Liver (tissue), 10 donors: ENCODE measurements at places on chromosomes 7 and 10. TPM values are rescaled to one million over a fixed set of nuclear protein-coding genes. Genes with fewer than 3 reads are reported as not detected.

Gene SFTPA2
- total RNA-seq = not detected

Gene CALHM1
- total RNA-seq = not detected

Gene LRRC17
- 1.6 TPM for total RNA-seq

Gene MINDY3
- total RNA-seq = 11.7 TPM

Gene NUTM2A
- total RNA-seq = 0.59 TPM

Gene PMPCB
- total RNA-seq = 43.3 TPM

Gene PLA2G12B
- 53.7 TPM for total RNA-seq

Gene SORCS1
- total RNA-seq = 0.08 TPM

Gene TLL2
- 0.08 TPM for total RNA-seq

DNA sequence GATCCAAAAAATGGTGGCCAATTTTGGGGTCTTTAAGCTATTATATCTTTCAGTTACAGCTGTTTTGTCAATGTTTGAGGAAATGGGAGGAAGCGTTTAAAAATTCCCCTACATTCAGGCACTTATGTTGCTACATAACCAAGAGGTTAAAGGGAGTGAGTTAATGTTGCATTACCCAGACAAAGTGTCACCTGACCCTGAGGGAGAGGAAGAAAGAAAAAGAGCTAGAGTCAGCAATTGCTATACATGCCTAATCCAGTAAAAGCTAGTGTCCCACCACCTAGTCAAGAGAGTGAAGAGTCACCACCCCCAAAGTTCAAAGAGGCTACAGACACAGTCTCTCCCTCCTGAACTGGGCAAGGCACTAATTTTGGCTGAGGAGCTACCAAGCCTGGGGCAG is 69.5 kb upstream of the ZNF92 start:
- no peak for DNase-seq

GRCh38 chr10:32317795-32318357 is 29.1 kb downstream of the EPC1 start:
- no peak for DNase-seq

DNA sequence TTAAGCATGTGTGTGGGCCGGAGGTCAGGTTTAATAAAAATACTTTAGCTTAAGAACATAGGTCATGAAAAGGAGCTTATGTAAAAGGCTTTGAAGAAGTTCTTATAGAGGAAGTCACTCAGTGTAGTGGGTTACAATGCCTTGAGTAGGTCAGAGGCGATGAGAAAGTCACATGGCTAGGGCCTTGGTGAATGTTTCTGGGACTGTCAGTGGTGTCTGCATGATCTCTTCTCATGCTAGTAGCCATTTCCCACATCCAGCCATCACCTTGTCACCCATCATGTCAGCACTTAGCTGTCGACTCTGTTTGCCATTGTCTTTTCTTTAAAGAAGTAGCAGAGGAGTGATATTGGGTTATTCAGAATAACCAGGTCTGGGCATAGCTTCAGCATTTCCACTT is 236.6 kb downstream of the CDK14 start:
- no peak for DNase-seq

GRCh38 chr7:155591055-155591775 is 44.9 kb upstream of the CNPY1 start:
- DNase-seq = no peak

DNA sequence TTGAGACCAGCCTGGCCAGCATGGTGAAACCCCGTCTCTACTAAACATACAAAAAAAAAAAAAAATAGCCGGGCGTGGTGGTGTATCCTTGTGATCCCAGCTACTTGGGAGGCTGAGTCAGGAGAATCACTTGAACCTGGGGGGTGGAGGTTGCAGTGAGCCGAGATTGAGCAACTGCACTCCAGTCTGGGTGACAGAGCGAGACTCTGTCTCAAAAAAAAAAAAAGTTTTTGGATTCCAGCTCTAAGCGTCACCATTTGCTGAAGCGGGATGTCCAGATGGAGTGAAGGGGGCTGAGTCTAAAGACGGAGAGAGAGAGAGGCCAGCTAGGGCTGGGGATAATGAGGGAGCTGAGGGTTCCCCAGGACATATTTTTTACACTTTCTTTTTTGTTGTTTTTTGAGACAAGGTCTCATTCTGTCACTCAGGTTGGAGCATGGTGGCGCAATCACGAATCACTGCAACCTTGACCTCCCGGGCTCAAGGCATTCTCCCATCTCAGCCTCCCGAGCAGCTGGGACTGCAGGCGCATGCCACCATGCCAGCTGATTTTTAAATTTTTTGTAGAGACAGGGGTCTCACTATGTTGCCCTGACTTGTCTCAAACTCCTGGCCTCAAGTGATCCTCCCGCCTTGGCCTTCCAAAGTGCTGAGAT is 9.4 kb upstream of the HK1 start:
- DNase-seq = no peak

- DNase-seq = peak; percentile 34
These were observed 312.6 kb downstream of the WDR37 start for GRCh38 chr10:1368842-1369171.

- no peak for DNase-seq
These were observed 1193.0 kb upstream of the CELF2 start for GRCh38 chr10:9824631-9825071.

DNA sequence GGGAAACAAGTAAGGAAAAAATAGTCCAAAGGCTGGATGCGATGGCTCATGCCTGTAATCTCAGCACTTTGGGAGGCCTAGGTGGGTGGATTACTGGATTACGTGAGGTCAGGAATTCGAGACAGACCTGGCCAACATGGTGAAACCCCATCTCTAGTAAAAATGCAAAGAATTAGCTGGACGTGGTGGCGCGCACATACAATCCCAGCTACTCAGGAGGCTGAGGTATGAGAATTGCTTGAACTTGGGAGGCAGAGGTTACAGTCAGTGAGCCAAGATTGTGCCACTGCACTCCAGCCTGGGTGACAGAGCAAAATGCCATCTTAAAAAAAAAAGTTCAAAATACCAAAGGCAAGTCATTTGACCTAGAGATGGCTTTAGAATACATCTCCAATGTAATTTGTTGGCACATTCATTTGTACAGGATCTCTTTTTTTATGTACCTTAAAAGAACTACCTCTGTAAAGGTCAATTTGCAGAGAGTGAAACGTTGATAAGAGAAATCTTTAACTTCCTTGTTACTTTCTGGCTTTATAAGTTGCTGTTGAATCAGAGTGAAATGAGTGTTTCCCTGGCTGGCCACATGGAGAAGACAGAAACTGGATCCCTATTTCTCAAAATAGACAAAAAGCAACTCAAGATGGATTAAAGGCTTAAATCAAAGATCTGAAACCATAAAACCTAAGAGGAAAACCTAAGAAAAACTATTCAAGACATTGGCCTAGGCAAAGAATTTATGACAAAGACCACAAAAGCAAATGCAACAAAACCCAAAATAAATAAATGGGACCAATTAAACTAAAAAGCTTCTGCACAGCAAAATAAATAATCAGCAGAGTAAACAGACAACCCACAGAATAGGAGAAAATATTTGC is 260.7 kb downstream of the KLF6 start:
- no peak for DNase-seq

GRCh38 chr7:92034116-92034515 is 93.5 kb downstream of the AKAP9 start:
- no peak for DNase-seq

- DNase-seq = no peak
These were observed 37.5 kb upstream of the EGR2 start for GRCh38 chr10:62853710-62854109.

DNA sequence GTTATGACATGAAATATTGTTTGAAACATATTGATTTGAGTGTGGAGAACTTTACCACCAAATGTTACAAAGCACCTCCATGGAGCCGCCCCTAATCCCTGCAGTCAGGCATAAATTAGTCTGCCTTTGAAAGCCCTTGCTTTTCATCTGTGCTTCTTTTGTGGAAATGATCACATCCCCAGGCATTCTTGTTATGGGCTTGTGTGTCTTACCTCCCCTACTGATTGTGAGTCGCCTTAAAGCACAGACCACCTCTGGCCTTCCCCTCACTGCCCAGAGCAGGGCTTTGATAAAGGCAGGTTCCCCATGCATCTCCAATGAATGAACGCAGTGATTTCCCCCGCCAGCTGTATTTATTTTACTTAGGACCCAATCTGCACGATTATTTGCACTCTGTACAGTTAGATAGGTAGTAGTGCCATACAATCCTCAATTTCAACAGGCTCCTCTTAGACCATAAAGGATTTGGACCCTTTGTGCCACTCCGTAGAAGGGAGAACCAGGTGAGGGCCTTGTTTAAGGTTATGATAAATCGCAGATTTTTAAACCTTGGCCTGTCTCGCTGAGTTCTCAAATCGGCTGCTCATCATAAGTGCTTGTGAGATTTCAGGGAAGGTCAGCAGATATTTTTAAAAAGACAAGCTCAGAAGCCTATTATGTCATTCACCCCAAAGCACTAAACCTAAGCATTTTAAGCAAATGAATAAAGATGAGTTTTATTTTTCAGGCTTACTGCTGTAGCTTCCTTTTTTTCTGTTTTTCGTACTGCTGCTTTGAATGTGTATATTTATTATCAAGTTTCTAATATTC is 107.8 kb downstream of the CUBN start:
- DNase-seq = no peak

DNA sequence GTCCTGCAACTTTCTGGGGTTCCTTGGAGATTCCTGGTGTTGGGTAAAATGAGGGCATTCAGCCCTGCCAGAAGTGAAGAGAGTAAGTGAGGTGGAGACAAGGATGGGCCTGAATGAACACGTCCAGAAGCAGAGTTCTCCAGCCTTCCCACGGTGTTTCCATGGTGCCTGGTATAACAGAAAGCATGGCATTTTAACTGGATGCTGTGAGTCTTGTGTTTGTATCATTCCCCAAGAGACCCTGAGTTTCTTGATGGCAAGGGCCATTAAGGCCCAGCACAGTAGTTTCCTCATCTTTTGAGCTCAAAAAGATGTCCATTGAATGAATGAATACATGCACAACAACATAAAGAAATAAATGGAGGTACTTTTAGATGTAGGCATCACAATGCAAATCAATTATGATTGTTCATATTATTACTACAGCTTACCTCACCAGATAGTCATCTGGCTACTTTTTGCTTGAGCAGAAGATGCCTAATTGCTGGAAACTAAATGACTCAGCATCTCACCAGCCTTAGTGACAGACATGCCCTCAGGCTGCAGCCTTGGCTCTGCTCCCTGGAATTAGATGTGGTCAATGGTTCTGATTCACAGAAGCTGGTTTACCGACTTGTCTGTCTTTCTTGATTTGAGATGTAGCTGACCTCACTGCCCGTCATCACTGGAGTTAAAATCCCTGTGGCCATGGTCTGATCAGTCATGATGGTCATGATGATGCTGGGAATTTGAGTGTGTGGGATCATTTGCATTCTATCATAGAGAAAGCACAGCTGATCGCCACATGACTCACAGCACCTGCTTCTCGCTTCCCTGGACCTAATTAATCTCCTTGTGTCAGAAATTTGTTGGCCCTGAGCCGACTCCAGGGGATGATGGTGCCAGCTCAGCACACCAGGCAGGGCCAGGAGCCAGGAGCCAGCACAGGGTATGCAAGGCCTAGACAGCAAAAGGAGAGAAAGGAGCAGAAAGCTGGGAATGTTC is 83.9 kb downstream of the CXCL12 start:
- DNase-seq = no peak

DNA sequence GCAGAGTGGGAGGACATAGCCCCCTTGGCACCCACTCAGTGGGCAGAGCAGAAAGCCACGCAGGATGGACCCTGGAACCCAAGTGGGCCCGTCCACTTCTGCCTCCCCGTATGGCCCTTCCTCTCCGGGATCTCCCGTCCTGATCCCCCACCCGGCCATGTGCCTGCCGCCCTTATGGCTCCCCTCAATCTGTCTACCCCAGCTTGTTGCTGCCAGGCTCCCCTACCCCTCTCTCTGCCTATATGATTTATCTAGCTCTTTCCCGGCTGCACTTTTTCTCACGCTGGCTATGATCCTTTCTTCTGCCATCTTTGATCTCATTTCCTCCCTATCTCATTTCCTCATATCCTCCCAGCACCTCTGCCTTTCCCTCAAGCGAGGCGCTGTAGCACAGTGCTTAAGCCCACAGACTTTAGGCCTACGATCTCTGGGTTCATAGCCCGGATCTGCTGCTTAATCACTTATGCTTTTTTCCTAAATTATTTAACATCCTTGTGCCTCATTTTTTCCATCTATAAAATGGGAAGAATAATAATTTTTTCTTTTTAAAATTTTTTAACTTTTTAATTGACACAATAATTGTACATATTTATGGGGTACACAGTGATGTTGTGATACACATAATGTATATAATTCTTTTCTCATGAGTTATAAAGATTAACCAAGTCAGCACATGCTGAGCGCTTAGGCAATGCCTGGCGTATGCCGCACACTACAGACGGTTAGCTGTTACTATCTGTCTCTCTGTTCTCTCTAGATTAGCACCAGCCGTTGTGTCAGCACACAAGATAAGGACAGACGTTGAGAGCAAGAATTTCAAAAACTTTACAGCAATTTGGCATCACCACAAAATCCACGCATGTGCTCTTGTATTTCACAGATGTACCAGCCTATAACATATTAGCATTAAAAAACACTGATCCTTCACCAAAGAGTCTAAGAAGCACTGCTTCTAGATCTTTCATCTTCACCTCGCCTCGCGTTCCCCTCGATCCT is 18.1 kb downstream of the KCNH2 start:
- DNase-seq = no peak

- DNase-seq = peak; percentile 57
These were observed 46.2 kb downstream of the GRK5 start for GRCh38 chr10:119253433-119254174.

DNA sequence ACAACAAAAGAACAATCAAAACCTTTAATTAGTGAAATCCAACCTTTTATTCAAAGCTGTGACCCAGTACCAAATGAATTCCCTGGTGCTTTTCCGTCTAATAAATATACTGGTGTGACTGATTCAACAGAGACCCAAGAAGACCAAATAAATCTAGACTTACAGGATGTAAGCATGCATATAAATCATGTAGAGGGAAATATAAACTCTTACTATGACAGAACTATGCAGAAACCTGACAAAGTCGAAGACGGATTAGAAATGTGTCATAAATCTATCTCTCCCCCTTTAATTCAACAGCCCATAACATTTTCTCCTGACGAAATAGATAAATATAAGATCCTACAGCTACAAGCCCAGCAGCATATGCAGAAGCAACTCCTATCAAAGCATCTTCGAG is 540.6 kb upstream of the TEX47 start:
- no peak for DNase-seq

DNA sequence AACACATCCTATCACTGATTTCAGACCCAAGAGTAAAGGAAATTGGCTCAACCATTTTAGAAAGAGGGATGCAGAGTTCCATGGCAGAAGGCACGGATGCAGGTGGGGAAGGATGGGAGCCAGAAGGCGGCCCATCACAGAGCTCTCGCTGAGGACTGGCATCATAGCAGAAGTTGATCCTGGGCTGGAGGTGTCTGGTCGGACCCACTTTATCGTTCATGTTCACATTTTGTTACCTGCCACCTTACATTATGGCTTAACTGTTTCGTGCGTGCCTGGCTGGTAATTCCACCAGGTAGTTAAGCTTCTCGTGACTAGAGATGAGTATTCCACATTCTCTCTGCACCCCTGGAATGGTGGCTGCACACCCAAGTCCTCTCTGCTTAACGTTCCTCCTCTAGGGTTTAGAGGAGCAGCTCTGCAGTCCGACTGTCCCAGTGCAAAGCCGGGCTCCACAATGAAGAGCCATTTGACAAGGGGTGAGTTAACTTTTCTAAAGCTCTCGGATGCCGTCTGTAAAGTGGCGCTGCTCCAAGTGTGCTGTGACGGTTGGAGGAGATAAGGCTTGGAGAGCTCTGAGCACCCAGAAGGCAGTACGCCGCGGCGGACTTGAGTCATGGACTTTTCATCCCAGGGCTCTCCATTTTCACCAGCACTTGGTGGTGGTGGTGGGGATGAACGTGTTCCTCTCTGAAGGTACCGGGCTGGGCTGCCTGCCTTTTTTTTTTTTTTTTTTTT is 157.1 kb upstream of the SHH start:
- DNase-seq = no peak
